CD4-positive, alpha-beta T cell treated with Interleukin-21 for 1 hour (primary cell): ENCODE measurements at places on chromosomes 2 and 18.

GRCh38 chr2:182868054-182868796 is 1.8 kb upstream of the FRZB start:
- DNase-seq, result no peak

DNA sequence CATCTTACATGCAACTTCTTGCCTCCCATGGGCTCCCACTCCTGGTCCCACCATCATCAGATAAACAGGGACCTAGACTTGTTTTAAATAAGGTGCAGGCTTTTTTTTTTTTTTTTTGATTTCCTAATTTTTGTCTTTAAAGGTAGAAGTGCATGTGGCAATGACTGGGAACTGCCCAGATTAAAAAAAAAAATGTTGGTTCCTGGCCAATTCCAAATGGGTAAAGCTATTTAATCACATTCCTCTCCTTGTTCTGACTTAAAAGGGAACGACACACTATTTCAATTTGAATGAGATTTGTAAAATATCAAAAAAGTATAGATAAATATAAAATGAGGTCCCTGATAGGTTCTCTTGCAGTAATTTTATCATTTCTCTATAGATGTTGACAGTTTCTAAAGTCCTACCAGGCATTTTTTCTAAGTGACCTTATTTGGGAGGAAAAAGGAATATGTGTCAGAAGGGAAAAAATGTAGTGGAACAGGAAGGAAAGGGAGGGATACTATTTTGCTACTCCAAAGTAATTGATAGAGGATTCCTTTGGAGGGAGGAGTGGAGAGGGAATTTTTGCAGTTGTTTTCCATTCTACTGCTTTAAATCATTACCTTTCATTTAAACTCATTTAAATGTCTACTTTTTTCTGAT is 43.3 kb downstream of the DDX1 start:
- no peak for DNase-seq

- DNase-seq, result no peak
These were observed 27.1 kb upstream of the CREB1 start for GRCh38 chr2:207502577-207503198.

GRCh38 chr2:24164416-24164973 is 10.4 kb upstream of the FAM228A start:
- peak; percentile 17 for DNase-seq
